Coronary artery (tissue), 2 donors: ENCODE measurements at places on chromosomes 13 and 19.

GRCh38 chr13:52862358-52863206 lies 14.1 kb upstream of the PCDH8 start:
- DNase-seq: no peak

DNA sequence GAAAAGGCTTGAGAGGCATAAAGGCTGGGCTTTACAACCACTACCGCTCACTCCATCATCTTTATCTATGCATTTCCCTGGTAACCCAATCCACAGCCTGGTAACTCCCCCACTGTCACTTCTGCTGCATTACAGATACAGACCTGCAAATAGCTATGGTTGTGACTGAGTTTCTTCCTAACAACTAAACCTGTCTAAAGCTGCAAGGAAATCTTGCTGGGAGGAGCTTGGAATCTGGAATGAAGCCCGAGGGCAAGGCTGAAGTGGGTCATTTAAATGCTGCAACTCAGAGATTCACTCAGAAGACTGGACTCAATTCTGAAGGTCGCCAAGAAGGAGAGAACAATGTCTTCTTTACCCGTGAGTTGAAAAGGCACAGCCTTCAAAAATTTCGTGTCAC lies at the start of gene LGALS13:
Gene LGALS13, plus strand, starts transcription at position 301 of the 400 bp plus-strand sequence. Its CDS starts 45 bp downstream, at position 346.
- DNase-seq: no peak

GRCh38 chr19:622666-623065 lies 10.7 kb downstream of the POLRMT start:
- DNase-seq: no peak

GRCh38 chr13:25132751-25133390 lies 36.9 kb downstream of the PABPC3 start:
- no peak for DNase-seq

- DNase-seq: no peak
These were observed 4.8 kb upstream of the DAPK3 start for GRCh38 chr19:3975637-3976087.

GRCh38 chr19:41377977-41378709 lies 1.8 kb downstream of the TMEM91 start:
- DNase-seq: no peak

- DNase-seq: no peak
These were observed 5.0 kb downstream of the ZNF551 start for GRCh38 chr19:57686727-57687126.

DNA sequence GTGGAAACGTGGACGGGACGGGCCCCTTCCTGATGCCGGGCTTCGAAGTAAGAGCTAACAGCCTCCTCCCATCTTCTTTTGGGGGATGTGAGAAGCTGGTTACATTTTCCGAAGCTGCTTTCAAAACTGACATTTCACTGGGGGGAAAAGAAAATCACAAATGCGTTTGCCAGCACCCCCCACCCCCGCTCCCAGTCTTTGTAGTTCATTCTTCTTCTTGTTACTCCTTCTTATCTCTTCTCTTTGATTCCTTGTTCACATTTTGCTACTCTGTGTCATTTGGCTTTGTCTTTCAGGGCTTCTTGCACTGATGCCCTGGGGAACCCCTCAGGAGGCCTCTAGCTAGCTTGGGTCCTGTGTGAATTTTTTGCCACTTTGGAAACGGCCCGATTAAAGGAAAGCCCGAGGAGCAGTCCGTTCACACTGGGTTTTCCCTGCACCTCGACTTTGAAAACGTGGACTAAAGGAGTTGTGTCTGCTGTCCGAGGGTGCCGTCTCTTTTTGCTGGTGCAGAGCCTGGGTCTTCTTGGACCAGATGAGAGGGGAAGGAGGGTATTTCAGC lies 1.3 kb downstream of the CARM1 start:
- no peak for DNase-seq

GRCh38 chr13:46953331-46953730 lies 56.5 kb upstream of the HTR2A start:
- no peak for DNase-seq

DNA sequence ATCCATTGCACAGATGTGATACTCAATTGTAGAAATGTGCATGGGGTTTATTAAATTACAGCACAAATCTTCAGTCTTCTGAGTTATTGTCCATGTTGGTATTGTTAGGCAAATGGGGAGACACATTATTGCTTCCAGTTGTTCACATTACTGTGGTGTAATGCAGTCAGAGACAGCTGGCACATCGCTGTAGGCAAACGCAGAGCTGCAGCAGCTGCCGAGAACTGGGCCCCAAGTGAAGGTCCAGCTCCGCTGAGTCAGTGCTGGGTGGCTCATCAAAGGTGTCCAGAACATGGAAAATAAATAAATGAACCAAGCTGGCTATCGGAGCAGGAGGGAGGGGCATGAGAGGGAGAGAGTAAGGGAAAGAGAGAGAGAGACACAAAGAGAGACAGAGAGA lies 299.1 kb upstream of the OBI1 start:
- no peak for DNase-seq

- no peak for DNase-seq
These were observed 8.4 kb upstream of the SUPT20H start for GRCh38 chr13:37067874-37068273.

DNA sequence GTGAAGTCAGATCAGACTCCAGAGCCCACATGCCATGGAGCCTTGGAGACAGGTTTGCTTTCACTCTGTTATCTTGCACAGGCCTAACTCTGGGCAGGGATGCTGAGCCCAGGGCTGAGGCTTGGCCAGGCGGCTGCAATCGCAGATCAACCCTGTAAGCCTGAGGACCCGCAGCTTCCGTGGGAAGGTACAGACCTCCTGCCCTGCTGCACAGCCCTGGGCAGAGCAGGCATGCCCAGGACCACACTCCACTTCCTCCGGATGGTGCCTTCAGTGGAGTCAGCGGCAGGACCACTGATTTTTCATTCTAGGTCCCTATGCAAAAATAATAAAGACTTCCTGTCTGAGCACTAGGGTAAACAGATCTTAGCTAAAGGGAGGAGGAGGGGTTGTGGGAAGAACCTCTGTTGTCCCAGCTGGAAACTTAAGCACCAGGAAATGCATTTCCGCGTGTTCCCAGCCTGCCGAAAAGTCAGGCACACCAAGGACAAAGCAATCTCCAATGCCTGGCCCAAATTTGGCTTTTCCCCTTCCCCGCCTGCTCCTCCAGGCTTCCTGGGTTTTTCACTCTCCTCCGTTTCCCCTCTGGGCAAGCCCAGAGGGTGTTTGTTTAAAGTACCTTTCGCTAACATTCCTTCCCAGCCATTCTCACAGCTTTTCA lies 87.3 kb downstream of the KCTD15 start:
- no peak for DNase-seq

DNA sequence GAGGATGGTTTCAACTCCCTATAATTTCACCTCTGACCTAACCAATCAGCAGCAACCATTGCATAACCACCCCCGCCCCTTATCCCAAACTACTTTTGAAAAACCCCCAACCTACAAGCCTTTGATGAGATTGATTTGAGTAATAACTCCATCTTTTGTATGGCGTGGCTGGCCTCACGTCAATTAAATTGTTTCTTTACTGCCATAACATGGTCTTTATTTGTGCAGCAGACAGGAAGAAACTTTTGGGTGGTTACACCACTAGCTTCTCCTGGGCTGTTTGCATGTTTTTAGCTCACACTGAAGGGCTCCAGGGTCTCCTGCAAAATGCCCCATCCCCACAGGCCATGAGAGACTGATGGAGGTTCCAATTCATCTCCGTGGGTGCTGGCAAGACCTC lies 34.0 kb upstream of the PEG3 start:
- DNase-seq: no peak

- DNase-seq: no peak
These were observed 1.2 kb downstream of the KPNA3 start for GRCh38 chr13:49791315-49791710.

DNA sequence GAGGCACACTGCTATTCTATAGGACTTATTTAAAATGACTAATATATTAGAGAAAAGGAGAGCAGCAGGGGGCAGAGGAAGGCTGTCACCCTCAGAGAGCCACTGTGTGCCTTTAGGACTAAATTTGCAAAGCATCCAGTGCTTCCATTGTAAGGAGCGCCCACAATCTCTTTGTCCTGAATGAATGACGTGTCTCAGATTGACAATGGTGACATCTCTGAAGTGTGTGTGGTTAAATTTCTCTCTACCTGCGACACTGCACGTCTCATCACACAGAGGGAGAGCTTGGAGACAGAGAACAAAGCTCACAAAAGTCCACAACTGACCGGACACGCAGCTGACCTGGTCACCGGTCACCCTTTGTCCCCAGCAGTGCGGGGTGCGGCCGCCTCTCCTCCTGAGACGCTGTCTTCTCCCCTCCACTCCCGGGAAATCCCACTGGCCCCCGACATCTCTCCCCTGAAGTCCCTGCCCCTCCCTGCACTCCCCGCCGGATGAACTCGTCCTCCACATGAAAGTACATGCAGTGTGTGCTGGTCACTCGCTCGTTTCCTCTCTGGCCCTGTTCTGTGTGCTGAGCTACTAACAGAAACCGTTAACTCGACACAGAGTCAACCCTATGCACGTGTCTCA lies 107.2 kb downstream of the RAB20 start:
- DNase-seq: no peak

- no peak for DNase-seq
These were observed 211.2 kb upstream of the EDNRB start for GRCh38 chr13:78129823-78130222.

DNA sequence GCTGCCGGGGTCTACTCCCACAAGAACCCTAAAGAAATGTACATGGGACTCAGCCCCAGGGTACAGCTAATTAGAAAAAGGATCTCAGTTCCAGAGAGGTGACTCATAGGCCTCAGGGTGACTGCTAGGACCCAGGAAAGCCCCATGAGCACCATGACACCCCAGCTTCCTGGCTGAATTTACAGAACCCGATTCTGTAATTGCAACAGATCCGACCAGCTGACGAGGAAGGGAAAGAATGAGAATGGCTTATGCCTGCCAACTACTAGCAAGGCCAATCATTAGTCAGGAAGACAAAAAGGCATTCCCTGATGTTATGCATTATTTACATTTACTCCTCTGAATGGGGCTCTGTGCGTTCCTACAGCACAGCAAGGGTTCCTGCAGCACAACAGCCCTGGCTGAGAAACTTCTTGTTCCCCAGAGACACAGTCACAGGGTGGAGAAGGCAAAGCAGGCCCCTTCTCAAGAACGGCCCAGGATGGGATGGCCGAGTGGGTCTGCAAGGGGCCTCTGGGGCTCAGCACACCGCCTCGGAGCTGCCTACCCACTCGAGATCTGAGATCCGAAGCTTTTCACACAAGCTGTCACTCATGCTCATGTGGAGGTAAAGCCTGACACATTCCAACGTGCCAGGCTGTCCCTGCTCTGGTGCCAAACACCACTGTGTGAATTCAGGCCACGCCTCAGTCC lies 27.2 kb downstream of the PBX4 start:
- DNase-seq: no peak
